Urothelium cell line (cell line): ENCODE measurements at places on chromosomes 3 and 15.
A peak's percentile ranks its signal among the peaks of the same experiment; 100 is the strongest.

GRCh38 chr3:330494-331115, 134.0 kb downstream of the CHL1 start:
- no peak for DNase-seq

DNA sequence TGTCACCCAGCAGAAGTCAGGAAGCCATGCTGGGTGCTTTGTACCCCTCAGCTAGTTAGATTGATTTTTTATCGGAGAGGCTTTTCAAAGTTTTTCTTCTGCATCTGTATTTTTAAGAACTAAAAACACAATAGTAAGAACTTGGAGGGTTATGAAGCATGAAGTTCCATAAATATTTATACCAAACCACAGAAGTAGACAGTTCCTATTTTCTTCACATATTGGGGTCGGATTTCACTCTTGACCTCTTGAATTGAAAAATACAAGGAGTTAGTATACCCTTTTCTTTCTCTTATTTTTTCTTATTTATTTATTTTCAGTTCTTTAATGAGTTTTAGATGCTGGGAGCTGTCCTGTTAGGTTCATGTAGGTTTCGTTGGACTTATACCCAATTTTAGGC, 35.1 kb downstream of the SLC25A26 start:
- no peak for DNase-seq

GRCh38 chr3:141454054-141454453, 32.8 kb upstream of the RASA2 start:
- DNase-seq: no peak

DNA sequence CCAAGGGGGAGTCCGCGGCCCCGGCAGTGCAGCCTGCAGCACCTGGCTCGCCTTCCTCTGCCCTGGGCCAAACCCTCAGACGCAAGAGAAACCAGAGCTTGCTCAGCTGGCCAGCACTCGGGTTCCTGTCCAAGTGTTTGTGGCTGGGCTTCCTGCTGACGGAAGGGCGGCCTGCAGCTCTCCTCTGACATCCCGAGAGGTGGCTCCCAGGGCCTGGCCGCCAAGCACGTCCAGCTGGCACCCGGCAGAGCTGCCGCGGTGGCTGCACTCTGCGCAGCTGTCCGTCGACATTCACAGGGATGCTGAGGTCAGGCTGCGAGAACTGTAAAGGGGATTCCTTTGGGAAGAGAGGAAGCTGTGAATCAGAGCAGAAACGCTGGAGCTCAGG, 85.6 kb downstream of the CPN2 start:
- peak; percentile 48 for DNase-seq

DNA sequence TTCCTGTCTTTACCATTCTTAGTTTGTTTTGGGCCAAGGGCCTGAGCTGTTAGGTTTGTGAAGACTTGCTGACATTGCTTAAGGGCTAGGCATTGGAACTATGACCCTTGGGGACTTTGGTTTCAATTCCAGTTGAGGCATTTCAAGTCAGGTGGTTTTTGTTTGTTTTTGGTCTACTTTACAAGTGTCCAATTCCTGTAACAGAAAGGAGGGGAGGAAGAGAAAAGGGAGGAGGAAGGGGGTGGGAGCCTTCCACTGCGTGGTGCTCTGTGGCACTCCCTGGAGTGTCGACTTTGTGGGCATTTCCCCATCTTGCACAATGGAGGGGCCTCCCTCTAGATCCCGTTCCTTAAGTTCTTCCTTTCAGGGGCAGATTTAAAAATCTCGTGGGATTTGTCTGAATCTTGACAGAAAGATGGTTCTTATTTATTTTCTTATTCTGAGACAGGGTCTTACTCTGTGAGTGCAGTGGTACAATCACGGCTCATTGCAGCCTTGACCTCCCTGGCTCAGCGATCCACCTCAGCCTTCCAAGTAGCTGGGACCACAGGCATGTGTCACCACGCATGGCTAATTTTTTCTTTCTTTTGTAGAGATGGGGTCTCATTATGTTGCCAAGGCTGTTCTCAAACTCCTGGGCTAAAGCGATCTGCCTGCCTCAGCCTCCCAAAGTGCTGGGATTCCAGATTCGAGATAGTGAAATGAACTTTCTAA, 59.5 kb upstream of the RYK start:
- DNase-seq: no peak

- no peak for DNase-seq
Observed at GRCh38 chr15:41333026-41333562, 413 bp downstream of the NUSAP1 start.

- no peak for DNase-seq
Observed at GRCh38 chr15:42270551-42270950, 2.5 kb upstream of the GANC start.

DNA sequence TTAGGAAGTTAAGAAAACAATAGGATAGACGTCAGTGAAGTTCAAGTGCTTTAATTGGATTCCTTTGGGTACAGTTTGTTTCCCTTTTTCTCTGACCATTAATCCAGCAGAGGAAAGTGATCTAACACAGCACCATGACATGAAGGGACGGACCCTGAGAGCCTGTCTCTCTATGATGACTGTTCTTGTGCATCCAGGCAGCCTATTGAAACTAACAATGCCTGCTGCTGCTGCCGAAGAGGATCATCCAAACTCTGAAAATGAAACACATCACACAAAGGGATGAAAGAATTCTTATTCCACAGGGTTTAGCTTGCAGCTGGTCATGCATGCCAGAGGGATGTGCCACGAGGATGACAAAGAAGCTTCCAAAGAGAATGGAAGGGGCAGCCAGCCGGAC, 75.5 kb downstream of the ZBTB20 start:
- no peak for DNase-seq
